ENCODE measurements at places on chromosomes 16 and 17.

DNA sequence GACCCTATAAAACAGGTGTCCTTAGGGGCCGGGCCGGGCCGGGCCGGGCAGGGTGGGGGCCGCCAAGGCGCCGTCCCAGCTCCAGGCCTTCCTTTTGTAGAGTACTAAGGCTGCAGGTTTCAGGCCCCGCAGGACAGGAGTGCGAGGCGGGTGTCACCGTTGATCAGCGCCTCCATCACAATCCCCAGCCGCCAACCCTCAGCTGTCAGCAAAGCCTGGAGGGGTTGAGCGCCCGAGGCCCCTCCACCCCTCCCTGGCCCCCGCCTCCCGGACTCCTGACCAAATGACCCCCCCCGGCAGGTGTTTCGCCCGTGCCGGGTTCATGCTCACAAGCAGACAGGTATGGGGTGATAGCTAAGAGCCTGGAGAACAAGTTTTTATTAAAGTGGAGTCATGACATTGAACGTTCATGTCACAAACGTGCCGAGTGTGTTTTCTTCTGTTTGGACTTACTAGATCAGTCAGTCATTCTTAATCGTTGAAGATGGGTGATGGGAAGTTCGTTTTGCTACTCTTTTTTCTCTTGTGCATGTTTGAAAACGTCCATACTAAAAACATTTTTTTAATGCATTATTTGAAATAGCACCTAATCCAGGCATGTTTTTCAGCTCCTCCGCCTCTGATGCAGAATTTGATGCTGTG, 534 bp downstream of the ARL2BP start:
- no peak for DNase-seq

GRCh38 chr17:9120471-9120870, 99.2 kb downstream of the NTN1 start:
- no peak for DNase-seq

DNA sequence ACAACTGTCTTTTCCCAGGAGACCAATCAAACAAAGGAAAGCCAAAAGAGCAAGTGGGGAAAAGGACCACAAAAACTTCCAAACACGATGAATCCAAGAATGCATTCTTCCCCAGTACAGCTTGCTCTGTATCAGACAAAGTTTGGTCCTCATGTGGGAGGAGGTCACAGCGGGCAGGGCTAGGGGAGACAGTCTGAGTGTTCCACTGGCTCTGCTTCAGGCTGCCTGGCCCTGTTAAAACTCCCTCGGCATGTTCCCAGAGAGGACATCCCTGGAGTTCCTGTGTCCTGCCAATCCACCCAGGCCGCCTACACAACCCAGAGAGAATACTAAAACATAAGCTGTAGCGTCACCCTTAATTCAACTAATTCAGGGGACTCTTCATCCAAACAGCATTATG, 415.1 kb upstream of the DYNLRB2 start:
- no peak for DNase-seq

- no peak for DNase-seq
These were observed at the start of gene CARD14 for GRCh38 chr17:80169784-80170500. Gene CARD14 (plus strand): TSS chr17:80170030. CDS start chr17:80181439, 11,409 bp downstream.

- DNase-seq = no peak
These were observed at the start of gene SULT1A1 for GRCh38 chr16:28609631-28610594. Gene SULT1A1 (minus strand): TSS chr16:28610044. CDS start chr16:28608855, 1,189 bp downstream.

- DNase-seq = no peak
These were observed 86.9 kb upstream of the CIBAR2 start for GRCh38 chr16:85199069-85199725.

GRCh38 chr17:67004181-67004580, 39.7 kb downstream of the CACNG4 start:
- no peak for DNase-seq

GRCh38 chr17:81309859-81310839, 15.0 kb upstream of the SLC38A10 start:
- DNase-seq = no peak

- DNase-seq = no peak
These were observed 166.9 kb downstream of the CDH13 start for GRCh38 chr16:82793528-82794245.

- DNase-seq = no peak
These were observed 5.4 kb downstream of the CD2BP2 start for GRCh38 chr16:30349675-30350074.

DNA sequence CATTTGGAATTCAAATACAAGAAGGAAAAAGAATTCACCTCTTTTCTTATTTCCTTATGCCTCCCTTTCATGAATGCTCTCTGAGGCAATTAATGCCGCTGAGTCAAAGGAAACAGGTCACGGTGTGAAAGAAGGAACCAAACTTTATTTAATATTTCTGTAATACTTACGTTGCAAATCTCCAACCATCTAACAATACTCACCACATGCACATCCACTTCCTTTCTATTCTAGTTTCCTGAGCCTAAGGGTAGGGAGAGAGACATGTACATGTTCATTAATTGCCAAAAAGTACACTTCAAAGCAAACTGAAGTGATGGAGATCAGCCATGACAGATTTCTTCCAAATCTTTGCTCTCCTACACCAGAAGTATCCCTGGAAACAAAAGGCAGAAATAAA, 47.9 kb upstream of the HLF start:
- DNase-seq = no peak

Data from HT1080 (cell line).